ENCODE measurements at places on chromosomes 6 and 20. TPM values are rescaled to one million over a fixed set of nuclear protein-coding genes. Genes with fewer than 3 reads are reported as not detected.

Gene CLVS2
- not detected for total RNA-seq

Gene FHL5
- total RNA-seq, result not detected

Gene SLC17A3
- total RNA-seq, result not detected

Gene PNPLA1
- 0.29 TPM for total RNA-seq
